ENCODE measurements at places on chromosomes 16 and 17.

DNA sequence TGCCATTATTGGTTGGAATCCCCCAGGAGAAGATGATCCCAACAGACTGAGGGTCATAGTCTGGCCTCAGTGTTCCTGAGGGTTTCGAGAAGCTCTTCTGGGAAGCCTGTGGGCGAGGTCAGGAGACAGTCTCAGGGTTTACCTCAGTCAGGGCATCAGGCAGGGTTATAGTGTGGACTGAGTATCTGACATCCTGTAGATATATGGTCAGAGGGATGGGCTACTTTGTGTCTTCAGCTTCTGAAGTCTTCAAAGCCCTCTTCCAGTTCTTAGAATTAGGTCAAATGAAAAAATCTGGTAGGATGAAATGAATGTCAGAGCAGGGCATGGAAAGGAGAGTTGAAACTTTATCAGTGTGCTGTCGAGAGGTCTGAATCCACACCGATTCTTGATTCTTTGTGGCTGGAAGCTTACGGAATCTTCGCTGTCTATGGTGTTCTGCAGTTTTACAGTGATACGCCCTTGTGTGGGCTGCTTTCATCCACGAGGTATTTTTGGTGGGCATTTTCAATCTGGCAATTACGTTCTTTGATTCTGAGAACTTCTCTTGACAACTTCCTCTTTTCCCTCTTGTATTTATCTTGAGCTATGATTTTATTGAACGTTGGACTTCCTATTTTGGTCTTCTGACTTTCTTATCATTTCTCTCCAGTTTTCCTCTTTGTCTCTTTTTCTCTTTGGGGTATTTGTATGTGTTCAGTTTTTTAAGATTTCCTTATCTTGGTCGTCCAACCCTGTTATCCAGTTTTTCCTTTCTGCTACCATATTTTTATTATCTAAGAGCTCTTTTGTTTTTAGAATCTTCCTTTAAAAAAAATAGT lies 30.4 kb downstream of the BPTF start:
- no peak for DNase-seq

DNA sequence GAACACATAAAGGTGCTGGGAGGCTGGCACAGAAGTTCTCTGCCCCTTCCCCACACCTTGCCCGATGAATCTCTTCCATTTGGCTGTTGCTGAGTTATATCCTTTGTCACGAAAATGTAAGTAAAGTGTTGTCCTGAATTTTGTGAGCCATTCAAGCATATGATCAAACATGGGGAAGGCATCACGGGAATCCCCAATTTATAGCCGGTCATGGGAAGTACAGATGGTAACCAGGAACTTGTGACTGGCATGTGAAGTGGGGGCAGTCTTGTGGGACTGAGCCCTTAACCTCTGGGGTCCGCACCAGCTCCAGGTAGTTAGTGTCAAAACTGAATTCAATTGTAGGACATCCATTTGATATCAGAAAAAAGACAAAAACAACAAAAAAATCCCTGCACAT lies 13.2 kb downstream of the TOM1L2 start:
- no peak for DNase-seq

- no peak for DNase-seq
Measured at GRCh38 chr17:60754057-60754604, 76.5 kb downstream of the BCAS3 start.

- DNase-seq, result no peak
Measured at GRCh38 chr16:4426021-4426684, 485 bp downstream of the DNAJA3 start.

- no peak for DNase-seq
Measured at GRCh38 chr17:64269687-64270649, 6.9 kb upstream of the TEX2 start.

- DNase-seq, result no peak
Measured at GRCh38 chr16:57577691-57578224, 35.3 kb downstream of the ADGRG5 start.

DNA sequence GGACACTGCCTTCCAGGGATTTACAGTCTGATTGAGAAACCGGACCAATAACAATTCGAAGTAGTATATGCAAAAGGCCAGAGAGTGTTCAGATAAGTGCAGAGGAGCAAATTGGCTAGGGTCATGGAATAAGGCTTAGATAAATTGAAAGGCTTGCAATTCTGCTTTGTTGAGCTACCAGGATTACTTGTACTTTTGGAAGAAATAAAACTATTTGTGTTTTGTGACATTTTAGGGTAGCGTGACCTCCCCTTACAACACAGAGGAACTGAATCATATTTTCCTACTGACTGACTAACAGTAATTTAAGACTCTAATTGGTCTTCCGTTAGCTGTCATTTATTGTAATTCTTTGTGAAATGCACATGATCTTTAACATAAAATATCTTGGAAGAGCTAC lies 104.7 kb downstream of the PITPNC1 start:
- DNase-seq, result no peak

GRCh38 chr16:11117576-11118211 lies 138.3 kb downstream of the SOCS1 start:
- DNase-seq, result no peak

DNA sequence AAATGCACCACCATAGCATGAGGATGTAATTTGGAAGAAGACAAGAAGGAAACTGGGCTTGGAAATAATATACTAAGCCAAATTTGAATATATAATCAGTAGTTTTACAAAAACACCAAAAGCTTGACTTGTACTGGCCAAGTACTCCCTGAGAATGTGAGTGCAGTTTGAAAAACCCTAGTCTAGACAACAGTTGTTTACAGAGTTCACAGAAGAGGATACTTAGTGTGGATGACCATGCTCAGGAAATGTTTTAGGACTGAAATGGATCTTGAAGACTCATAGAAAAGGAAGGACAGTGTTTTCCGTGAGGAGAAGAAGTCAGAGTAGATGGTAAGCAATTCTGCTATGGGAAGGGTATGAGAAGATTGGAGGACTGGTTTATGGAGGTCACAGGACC lies 1.9 kb upstream of the CDYL2 start:
- DNase-seq, result no peak

- peak; percentile 79 for DNase-seq
Measured at GRCh38 chr17:5097101-5097834, 14.4 kb downstream of the ZNF232 start.

DNA sequence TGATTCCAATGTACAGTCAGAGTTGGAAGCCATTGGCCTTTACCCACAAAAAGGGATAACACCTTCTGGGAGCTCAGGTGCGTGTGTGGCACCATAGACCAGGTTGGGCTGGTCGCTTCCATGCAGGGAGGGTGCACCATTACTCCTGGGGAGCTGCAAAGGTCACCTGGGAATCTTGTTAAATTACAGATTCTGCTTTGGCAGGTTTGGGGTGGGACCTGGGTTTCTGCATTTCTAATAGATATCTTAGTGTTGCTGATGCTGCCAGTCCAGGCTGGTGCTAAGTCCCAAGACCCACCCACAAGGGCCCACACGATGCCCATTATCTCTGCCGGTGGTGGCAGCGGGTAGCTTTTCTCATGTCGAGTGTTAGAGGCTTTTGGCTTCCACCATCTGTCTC lies 148.3 kb upstream of the CACNG5 start:
- no peak for DNase-seq

DNA sequence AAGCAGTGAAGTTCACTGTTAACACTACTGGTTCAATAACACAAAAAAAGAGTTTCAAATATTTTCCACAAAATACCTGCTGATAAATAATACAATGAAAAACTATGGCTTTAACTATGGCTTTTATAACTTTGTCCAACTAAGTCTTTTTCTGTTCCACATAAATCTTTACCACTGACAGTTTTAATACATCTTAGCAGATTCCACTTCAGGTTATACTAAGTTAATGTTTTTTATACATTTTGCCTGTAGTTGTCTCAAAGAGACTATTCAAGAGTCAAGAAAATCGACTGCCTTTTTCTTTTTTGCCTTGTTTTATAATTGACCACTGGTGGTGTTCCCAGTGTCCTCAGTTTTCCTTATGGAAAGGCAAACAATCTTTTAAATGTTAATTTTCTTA lies 379.7 kb upstream of the PMFBP1 start:
- no peak for DNase-seq

DNA sequence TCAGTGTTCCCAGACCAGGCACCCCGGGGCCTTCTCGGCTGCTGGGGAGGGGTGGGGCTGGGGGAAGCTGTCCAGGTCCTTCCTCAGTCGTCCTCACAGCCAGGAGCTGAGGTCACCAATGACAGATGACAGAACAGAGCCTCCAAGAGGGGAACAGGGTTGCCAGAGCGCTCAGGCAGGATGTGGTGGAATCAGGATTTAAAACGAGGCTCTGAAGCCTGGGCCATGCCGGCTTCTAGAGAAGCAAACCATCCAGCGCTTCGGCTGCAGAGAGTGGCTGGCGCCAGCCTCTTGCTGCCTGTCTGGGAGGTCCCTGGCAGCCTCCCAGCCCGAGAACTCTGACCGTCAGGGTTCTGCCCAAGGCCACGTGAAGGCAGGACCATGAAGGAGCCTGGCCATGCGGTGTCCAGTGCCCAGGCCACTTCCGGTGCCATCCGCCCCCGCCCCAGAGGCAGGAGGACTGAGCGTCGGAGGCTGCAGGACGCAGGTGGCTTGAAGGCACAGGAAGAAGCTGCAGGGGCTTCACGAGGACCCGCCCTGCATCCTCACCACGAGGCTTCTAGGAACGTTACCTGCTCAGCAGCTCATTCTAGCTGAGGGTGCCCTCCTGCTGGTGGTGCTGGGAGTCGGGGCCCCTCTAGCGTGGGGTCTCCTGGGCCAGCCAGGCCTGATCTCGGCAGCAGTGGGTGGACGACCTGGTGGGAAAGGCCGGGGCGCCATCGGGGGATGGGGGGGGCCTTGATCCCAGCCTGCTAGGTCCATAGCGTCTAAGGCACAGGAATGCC lies 78.5 kb downstream of the KLHDC4 start:
- DNase-seq, result no peak

DNA sequence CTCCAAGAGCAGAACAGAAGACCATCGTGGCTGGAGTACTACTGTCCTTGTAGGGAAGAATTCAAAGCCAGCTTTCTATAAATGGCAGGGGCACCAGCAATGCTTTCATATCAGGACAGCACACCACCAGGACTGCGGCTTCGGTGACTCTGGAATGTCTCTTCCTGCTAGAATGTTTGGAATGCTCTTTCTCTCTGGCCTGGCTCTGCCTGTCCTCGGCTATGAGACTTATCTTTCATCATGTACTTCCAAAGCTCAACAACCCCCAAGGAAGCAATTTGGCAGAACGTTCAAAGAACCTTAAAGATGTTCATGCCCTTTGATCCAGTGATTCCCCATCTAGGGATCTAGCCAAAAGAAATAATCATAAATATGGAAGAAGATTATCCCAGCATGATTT lies 52.7 kb upstream of the NOG start:
- DNase-seq, result no peak
